Mesothelial cell of epicardium (in vitro differentiated cells): ENCODE measurements at places on chromosomes 13 and 19. TPM values are rescaled to one million over a fixed set of nuclear protein-coding genes. Genes with fewer than 3 reads are reported as not detected.

KLK5 gene
- total RNA-seq = 8.9 to 11.5 TPM (median 9.5 TPM) in 3 replicates

ZNF626 gene
- 30.2 to 34.6 TPM (median 30.3 TPM) in 3 replicates for total RNA-seq

CYP2F1 gene
- not detected in 3 replicates for total RNA-seq

SWSAP1 gene
- total RNA-seq = 2.7 to 2.9 TPM (median 2.8 TPM) in 3 replicates

IGLON5 gene
- total RNA-seq = 24.9 to 25.9 TPM (median 25.1 TPM) in 3 replicates

KIR3DL1 gene
- total RNA-seq = not detected in 3 replicates

CNFN gene
- 1.5 to 2.1 TPM (median 1.9 TPM) in 3 replicates for total RNA-seq

ZNF296 gene
- total RNA-seq = 0.99 to 1.1 TPM (median 1.1 TPM) in 3 replicates

BEST2 gene
- not detected in 3 replicates for total RNA-seq

SOX1 gene
- total RNA-seq = not detected in 3 replicates

OR4F17 gene
- not detected in 3 replicates for total RNA-seq

FUT2 gene
- 0.20 TPM in 1 of 3 replicates, not detected in the others for total RNA-seq

SMAD9 gene
- total RNA-seq = 30.9 to 32.3 TPM (median 31.9 TPM) in 3 replicates

CABP5 gene
- total RNA-seq = not detected in 3 replicates

ANGPTL8 gene
- total RNA-seq = 0.25 to 0.84 TPM (median 0.29 TPM) in 3 replicates

ZSWIM4 gene
- total RNA-seq = 21.5 to 23.6 TPM (median 22.7 TPM) in 3 replicates

PSG2 gene
- total RNA-seq = not detected in 3 replicates

DCT gene
- 0.04 to 0.27 TPM (median 0.18 TPM) in 3 replicates for total RNA-seq

LYPD5 gene
- total RNA-seq = 0.27 to 0.57 TPM (median 0.33 TPM) in 3 replicates

CLN5 gene
- total RNA-seq = 22.6 to 26.6 TPM (median 23.8 TPM) in 3 replicates

ZNF568 gene
- 9.0 to 9.8 TPM (median 9.3 TPM) in 3 replicates for total RNA-seq

AP1M2 gene
- total RNA-seq = 25.9 to 32.5 TPM (median 32.1 TPM) in 3 replicates

NPHS1 gene
- total RNA-seq = 0.23 to 0.72 TPM (median 0.51 TPM) in 3 replicates
